Cortex of kidney (tissue), 1 donor: ENCODE measurements at places on chromosomes 4 and X.

- DNase-seq = no peak
These were observed 440.0 kb downstream of the PCDH7 start for GRCh38 chr4:31160146-31160545.

- no peak for DNase-seq
These were observed 27.7 kb upstream of the TEC start for GRCh38 chr4:48297256-48297846.

DNA sequence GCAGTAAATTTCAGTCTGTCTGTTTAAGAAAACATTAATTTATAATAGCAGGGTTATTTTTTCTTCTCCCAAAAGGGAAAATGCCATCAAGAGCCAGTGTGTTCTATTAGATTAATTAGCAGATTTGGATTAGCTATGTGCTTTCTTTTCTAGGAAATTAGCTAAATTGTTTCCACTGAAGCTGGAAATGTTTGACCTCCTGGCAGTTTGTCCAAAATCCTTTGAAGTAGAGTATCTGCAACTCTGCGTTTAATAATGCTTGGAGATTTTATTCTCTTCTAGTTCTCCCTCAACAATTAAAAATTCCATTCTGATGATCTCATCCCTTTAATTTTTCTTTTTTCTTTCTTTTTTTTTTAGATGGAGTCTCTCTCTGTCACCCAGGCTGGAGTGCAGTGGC is 27.1 kb upstream of the HOPX start:
- DNase-seq = no peak

- DNase-seq = no peak
These were observed 37.7 kb downstream of the APOO start for GRCh38 chrX:23870041-23870440.

GRCh38 chr4:2511645-2512131 is 24.8 kb upstream of the FAM193A start:
- DNase-seq = no peak

DNA sequence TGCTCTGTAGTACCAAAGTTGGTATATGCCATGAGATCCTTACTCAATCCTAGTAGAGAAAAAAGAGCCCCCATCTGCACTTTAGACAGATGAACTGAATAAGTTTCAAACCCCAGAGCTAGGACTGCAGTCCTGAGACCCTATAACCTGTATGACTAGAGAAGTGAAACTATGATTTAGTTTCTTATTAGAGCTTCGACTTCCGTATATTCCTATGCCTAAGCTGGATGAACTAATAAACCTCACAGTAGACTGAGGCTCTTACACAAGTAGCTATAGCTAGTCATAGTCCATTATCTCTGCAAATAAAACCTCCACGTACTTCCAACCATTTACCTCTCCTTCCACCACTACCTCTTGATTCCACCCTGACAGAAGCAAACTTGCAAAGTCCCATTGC is 6.3 kb upstream of the OTUD4 start:
- DNase-seq = no peak

DNA sequence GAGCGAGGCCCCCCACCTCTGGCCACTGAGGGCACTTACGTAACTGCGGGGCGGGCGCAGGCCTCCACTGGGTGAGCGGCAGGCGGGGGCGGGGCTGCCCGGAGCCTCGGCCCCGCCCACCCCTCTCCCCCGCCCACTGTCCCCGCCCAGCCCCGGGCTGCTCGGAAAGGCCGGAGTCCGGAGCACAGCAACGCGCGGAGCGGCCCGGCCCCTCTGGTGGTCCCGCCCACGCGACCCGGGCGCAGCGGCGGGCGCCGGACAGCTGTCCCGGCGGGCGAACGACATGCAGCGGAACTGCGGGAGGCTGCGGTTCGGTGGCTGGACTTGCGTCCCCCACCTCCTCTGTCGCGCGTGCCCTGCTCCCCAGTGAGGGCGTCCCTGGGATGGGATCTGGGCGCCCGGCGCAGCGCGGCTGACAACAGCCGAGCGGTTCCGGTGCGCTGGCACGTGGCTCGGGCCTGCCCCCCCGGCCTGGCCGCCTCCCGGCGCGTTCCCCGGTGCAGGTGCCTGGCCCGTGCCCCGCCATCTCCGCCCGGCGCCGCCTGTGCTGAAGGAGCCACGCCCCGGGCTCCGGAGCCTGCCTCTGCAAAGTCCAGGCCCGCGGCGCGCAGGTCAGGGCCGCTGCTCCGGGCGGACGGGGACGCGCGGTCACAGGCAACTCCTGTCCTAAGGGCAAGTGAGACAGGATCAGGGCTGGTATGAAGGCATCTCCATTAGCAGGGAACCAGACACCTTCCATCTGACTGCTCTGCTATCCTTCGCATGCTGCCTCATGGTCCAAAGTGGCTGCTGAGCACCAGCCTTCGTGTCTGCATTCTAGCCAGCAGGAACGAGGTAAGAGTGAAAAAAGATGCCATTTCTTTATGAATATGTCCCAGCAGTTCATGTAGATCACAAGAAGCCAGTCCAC is 21.8 kb upstream of the JAKMIP1 start:
- DNase-seq = no peak

DNA sequence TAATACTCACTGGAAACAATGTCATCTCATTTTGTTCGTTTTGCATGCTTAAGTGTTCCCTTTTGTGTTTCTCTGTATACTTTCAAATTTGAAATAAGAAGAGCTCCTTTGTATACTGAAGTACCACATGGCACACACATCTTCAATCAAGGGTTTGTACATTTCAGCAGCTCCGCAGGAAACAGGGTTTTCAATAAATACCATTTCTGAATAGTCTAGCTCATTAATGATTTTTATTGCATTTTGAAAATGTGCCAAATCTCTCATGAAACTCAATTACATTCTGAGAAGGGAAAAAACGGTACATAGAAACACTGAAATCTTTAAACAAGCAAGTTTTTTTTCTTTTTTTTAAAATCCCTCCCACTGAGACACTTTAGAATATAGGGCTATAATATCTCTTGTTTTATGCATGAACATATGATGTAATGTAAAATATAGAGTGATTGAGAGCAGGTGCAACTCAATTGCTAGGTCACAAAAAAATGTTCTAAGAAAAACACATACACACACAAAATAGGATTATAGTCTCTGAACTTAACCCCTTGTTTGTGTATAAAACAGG is 914.2 kb upstream of the PCDH7 start:
- no peak for DNase-seq
